ENCODE measurements at places on chromosomes 3 and 15. TPM values are rescaled to one million over a fixed set of nuclear protein-coding genes. Genes with fewer than 3 reads are reported as not detected.

DNA sequence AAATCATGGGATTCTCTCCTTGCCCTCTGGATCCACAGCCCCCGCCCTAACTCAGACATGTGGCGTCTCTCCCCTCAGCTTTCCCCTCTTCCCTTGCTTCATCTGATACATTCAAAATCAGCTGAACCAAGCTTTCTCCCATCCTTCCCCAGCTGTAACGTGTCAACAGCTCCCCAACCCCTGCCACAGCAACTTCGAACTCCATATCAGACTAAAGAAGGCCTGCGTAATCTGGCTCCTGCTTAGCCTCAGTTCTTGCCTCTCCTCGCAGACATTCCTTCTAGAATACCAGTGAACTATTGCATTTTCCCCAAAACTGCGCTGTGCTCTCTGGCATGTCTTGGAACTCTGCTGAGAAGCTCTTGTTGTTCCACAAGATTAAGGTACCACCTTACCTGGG lies 18.3 kb downstream of the B4GALT4 start:
- no peak for DNase-seq

- DNase-seq, result no peak
These were observed 43.4 kb downstream of the GOLGA6A start for GRCh38 chr15:74038707-74039655.

The PYGO1 gene
- 29.6 TPM for total RNA-seq

- no peak for DNase-seq
These were observed 46.4 kb upstream of the TSEN2 start for GRCh38 chr3:12437861-12438260.

GRCh38 chr3:112956351-112956750 lies 18.6 kb downstream of the CD200R1 start:
- DNase-seq, result no peak

The RASSF1 gene
- total RNA-seq, result 14.3 TPM

The SLC28A2 gene
- not detected for total RNA-seq

The ZPLD1 gene
- total RNA-seq, result not detected

DNA sequence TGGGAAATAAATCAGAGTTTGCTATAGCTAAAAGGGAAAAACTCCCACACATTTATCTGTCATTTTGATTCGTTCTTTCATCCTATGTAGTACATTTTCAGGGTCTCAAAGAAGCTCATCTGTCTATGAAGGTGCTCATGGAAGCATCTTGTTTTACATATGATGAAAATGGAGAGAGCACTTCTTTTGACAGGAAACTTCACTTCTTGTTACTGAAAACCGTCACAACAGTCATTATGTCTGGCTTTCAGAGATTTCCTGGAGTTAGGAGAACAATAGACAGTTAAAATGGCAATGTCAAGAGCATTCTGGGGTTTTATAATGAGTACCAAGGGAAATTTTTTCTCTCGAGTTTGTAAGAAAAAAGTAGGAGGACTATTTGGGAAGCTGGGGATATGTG lies 83.3 kb downstream of the TMEM108 start:
- no peak for DNase-seq

DNA sequence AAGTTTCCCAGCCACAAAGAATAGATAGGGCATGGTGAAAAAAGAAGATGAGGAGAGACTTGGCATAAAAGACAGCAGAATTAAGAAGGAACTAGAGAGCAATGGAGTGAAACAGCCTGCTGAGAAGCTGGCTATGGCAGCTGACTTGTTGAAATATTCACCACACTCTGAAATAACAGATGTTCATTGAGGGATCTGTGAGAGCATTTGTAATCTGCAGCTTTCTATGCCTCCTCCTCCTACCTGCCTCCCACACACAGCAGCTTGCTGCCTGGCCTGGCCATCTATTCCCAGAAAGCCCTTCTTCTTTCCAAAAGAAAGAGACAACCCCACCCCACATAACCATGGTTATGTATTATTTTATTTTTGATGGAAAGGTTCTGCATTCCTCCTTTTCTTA lies 303.9 kb downstream of the GAP43 start:
- DNase-seq, result no peak

DNA sequence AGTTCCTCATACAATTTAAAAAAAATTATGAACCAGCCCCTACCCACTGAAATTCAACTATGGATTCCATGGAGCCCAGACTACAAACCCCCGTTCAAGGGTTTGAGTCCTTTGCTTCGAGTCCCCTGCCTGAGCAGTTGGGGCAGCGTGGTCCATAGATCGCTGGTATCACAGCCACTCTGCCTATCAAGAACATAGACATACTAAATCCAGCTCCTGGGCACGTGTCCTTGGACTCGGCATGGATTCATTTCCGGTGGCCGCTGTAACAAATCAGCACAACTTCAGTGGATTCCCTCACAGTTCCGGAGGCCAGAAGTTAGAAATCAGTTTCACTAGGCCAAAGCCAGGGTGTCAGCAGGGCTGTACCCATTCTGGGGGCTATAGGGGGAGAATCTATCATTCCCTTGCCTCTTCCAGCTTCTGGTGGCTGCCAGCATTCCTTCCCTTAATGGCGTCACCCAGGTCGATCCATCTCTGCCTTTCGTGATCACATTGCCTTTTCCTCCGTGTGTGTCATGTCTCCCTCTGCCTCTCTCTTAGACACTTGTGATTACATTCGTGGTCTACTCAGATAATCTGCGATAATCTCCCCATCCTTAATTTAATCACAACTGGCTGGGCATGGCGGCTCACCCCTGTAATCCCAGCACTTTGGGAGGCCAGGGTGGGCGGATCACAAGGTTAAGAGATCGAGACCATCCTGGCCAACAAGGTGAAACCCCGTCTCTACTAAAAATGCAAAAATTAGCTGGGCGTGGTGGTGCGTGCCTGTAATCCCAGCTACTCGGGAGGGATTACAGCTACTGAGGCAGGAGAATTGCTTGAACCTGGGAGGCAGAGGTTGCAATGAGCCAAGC lies 4.6 kb upstream of the TMEM44 start:
- no peak for DNase-seq

The ZIC4 gene
- total RNA-seq, result not detected

- DNase-seq, result no peak
These were observed 68.5 kb downstream of the TMCC1 start for GRCh38 chr3:129824926-129825541.

The NUDT16 gene
- 17.4 TPM for total RNA-seq

GRCh38 chr3:9869955-9870354 lies 10.1 kb downstream of the CIDEC start:
- no peak for DNase-seq

The AHSG gene
- total RNA-seq, result not detected

- peak; percentile 51 for DNase-seq
These were observed at the start of gene AGTR1 for GRCh38 chr3:148697306-148698189. TSS of gene AGTR1 (plus strand) at chr3:148697903. CDS start at chr3:148741036, 43,133 bp downstream.

The OCA2 gene
- 1.5 TPM for total RNA-seq

GRCh38 chr3:42935472-42935871 lies 29.5 kb downstream of the ZNF662 start:
- DNase-seq, result no peak

- no peak for DNase-seq
These were observed 123.1 kb downstream of the APBA2 start for GRCh38 chr15:29008846-29009245.

The SKOR1 gene
- total RNA-seq, result 1.1 TPM

The PLSCR1 gene
- total RNA-seq, result 71.0 TPM

The IMPG2 gene
- 0.59 TPM for total RNA-seq

The CHST13 gene
- not detected for total RNA-seq

DNA sequence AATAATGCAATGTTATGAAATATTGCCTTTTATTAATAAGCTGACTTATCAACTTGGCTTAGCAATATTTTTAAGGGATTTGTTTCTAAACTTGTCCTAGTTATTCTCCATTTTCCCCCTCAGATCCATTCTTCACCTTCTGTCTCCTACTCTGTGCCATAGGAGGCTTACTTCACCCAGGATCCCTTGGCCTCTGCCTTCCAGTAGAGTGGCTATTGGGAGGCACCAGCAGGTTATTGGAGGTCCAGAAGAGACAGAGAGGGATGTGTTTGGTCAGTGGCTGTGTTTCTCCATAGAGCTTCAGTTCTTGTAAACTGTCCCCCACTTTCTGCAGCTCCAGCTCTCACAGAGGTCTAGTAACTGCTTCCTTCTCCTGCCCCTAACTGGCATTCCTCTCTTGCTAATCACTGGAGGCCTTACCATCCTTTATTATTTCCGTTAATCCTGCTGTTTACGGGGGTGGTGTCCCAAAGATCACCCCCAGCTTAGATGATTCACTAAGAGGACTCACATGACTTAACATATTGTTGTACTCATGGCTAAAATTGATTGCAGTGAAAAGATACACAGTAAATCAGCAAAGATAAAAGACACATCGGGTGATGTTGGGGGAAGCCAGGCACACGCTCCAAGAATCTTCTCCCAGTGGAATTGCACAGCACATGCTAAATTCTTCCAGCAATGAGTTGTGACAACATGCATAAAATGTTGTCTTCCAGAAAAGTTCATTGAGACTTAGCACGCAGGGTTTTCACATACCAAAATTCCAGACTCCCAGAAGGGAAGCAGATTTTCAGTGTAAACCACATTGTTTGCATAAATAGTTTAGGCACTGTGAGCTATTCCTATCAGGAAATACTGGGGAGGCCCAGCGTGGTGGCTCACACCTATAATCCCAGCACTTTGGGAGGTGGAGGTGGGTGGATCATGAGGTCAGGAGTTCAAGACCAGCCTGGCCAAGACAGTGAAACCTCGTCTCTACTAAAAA lies 67.5 kb downstream of the RPL22L1 start:
- no peak for DNase-seq

The TRIM71 gene
- total RNA-seq, result 2.7 TPM

DNA sequence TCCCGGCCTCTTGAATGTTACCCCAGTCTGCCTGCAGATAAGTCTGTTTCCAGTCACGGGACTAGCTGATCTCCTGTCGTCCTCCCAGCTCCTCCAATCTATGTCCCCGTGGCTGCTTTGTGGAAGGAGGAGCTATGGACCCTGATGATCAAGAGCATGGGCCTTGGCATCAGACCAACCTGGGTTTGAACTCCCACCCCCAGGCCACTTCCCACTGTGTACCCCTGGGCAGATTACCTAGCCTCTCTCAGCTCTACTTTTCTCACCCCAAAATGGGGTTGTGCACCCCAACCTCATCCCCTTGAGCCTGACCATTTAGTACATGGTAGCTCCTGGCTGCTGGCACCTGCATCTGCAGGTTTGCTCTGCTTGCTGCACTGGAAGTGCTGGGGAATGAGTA lies 55.8 kb downstream of the GASK1A start:
- no peak for DNase-seq

The PEAK1 gene
- 91.8 TPM for total RNA-seq

DNA sequence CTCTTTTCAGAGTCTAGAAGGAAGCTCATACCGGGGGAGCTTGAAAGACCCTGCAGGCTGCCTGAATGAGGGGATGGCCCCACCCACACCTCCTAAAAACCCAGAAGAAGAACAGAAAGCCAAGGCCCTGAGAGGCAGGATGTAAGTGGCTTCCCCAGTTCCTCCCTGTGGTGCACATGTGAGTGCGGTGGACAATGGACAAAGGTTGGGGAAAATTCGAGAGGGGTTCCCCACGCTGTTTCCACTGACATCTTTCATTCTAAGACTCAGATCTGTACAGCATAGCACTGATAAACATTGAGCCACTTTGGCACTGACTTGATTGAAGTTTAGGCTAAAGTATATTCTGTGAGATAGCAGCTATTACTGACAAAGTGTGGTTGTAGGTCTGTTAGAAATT lies 79.5 kb upstream of the UMPS start:
- DNase-seq, result no peak

- peak; percentile 29 for DNase-seq
These were observed 1.1 kb upstream of the TRIM71 start for GRCh38 chr3:32816439-32817256.

GRCh38 chr15:47460795-47461573 lies 256.3 kb upstream of the SEMA6D start:
- no peak for DNase-seq

DNA sequence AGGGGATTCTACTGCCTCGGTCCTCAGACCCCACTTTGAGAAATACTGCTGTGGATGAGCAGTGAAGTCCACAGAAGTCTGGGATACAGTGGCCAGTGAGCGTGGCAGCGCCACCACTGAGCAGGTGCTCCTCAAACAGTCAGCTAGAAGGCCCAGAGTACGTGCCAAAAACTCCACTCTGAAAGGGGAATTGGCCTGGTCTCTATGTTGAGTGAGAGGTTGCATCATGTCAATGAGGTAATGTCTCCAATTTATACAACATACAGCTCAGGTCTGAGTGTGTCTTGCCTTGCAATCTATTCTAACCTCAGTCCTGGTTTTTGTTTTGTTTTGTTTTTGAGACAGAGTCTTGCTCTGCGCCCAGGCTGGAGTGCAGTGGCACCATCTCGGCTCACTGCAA lies 53.3 kb upstream of the ETV5 start:
- peak; percentile 30 for DNase-seq

The PTH1R gene
- 34.3 TPM for total RNA-seq

- DNase-seq, result no peak
These were observed 17.6 kb downstream of the RLBP1 start for GRCh38 chr15:89203705-89204273.

GRCh38 chr15:101803676-101804075 lies 367 bp downstream of the OR4F6 start:
- no peak for DNase-seq

The SPESP1 gene
- total RNA-seq, result not detected
